ENCODE measurements at places on chromosomes 1 and 21.

- no peak for DNase-seq
These were observed 14.4 kb upstream of the FNBP1L start for GRCh38 chr1:93433407-93433961.

DNA sequence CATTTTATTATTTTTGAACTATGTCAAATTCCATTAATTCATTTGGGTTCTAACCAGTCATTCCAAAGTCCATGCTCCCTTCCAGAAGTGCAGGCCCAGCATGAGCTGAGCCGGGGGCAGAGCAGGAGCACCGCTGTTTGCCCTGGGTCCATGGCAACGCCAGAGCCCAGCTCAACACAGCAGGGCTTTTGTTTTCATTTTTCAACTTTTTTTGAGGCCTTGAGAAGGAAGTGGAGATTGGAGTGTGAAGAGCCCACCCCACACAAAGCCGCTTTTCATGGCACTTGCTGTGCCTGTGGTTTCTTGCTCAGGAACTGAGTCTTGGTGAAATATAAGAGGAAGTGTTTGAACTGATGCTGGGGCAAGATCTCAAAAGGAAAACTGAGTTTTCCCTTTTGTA, 13.2 kb upstream of the PRMT2 start:
- DNase-seq = no peak

DNA sequence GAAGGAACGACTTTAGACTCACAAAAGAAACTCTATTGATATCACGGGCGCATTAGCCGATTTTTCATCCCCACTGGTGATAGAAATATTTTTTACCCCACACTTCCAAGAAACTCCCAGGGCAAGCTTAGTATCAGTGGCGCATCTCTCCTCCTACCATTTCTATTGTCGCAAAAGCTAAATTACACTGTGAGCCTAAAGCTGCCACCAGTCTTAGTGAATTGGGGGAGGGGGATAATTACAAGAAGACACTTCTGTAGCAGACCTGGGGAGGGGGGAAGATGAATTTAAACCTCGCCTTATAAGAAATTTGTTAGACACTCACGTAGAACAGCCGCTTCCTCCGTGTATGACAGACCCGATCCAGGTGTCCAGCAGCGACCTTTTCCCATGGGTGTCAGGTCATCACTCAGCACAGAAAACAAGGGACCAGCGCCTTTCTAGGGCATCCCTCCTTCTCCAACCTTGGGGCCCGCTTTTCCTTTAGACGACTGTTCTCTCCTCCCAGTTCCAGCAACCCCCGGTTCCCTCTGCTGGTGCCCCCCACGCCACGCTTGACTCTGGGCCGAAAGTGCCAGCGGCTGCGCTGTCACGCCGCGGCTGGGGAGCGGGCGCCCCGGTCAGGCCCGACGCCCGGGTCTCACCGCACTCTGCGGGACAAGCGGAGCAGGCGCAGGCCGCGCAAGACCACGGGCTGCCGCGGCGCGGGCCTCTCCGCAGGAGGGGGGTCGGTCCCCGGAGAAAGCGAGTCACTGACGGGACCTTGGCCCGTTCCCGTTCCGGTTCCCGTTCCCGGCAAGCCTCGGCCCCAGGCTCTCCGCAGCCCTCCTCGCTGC, 821 bp downstream of the PHC2 start:
- DNase-seq = no peak

DNA sequence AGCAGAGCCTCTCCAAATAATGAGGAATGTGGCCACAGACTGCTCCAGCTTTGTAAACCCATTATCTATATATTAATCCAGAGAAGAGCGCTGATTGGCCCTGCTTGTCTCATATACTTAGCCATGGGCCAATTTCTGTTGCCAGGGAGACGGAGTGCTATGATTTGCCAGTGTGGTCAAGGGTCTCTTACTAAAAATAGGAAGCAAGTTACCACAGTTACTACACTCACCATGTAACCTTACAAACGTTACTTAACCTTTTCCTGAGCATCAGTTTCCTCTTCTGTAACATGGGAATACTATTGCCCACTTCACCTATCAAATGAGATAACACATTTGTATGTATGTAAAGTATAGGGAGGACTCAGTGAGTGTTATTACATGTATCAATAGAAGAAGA, 7.7 kb upstream of the S100A2 start:
- no peak for DNase-seq

DNA sequence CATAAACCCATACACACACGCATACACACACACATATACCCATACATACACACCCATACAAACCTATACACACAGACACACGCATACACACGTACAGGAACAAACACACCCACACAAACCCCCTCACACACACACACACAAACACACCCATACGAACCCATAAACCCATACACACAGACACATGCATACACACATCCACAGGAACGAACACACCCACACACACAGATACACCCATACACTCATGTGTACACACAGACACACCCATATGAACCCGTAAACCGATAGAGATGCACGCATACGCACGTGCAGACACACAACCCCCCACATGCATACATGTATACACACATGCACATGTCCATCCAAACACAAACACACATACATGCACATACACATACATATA, 9.5 kb downstream of the WNT9A start:
- DNase-seq = no peak

- DNase-seq = no peak
These were observed 42.6 kb downstream of the KIRREL1 start for GRCh38 chr1:158035976-158036583.

GRCh38 chr1:201828217-201828819, 639 bp upstream of the IPO9 start:
- DNase-seq = no peak

- DNase-seq = no peak
These were observed 182.5 kb downstream of the HUNK start for GRCh38 chr21:32055305-32055704.

DNA sequence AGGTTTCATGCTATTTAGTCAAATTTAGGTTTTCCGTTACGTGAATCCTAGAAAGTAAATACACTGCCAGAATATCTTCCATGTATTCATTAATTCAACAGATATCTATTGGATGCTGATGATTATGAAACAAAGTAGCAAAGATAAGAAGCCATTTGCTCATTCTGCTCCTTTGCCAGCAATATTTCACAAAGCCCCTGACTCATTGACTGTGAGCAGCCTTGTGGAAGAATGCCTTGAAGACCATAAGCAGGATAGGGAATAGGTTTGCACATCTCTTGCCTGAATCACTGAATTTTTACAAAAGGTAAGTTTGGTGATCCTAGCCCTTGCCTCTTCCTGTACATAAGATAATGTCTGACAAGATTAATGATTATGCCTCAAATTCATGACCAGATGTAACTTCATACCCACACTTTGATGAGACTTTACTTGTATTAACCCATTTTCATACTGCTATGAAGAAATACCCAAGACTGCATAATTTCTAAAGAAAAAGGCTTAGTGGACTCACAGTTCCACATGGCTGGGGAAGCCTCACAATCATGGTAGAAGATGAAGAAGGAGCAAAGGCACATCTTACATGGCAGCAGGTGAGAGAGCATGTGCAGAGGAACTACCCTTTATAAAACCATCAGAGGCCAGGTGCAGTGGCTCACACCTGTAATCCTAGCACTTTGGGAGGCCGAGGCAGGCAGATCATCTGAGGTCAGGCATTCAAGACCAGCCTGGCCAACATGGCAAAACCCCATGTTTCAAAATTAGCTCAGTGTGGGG, 1.6 kb upstream of the PIGK start:
- no peak for DNase-seq
